ENCODE measurements at places on chromosomes 5 and 9.
A peak's percentile ranks its signal among the peaks of the same experiment; 100 is the strongest.

DNA sequence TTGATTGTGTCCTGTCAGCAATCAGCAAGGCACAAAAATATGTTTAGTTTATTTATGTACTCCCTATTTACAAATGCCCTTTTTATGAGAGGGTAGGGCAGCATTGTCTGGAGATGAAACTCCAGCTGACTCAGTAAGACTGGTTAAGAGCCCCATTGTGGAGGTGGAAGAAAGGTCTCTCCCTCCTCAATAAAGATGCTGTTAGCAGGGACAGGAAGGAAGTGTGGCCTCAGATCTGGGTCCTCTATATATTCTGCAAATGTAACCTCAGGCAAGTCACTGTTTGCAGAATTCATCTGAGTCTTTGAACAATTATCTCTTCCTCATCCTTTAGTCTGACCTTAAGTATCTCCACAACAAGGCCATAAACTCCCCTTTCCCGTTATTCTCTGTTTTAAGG, 48.3 kb upstream of the TRAF1 start:
- DNase-seq: no peak

- no peak for DNase-seq
These were observed 76.2 kb upstream of the COL5A1 start for GRCh38 chr9:134565316-134565915.

DNA sequence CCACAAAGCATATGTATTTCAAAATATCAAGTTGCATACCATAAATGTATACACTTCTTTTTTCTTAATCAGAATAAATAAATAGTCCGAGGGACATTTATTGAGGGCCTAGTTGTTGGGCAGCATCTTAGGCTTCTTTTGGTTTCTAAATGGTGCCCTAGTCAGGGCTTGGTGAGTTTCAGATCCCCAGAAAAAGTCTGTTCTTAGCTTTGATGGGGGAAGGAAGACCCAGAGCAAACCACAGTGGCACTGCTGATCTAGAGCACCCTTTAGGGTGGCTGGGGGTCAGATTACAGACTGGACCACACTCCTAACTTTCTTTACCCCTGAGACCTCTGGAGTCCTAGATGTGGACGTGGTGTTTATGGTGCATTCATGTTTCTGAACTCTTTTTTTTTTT, 97.8 kb downstream of the C9orf152 start:
- DNase-seq: no peak

DNA sequence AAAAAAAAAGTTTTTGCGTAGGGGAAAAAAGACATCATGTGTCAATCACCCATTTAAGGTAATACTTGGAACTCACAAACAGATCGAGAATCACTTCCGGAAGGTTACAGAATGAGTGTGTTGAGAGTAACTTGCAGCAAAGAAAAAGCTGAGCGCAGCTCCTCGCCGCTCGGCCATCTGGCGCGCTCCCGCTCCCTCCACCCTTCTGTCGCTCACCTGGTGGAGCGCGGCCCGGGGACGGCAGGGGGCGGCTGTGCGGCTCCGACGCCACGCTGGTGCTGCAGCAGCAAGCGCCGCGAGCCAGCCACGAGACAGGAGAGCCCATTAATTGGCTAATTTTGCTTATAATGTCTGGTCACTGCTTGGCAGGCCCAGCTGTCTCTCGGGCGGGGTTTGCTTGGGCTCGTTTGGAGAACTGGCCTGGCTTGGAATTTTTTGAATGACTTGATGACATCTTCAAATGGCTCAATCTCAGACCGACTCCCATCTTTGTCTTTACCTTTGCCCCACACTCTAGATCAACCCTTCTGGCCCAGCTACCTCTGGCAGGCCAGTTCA, 601.8 kb downstream of the CCDC171 start:
- DNase-seq: no peak

- no peak for DNase-seq
These were observed 640 bp downstream of the TRIM32 start for GRCh38 chr9:116687754-116688135.

DNA sequence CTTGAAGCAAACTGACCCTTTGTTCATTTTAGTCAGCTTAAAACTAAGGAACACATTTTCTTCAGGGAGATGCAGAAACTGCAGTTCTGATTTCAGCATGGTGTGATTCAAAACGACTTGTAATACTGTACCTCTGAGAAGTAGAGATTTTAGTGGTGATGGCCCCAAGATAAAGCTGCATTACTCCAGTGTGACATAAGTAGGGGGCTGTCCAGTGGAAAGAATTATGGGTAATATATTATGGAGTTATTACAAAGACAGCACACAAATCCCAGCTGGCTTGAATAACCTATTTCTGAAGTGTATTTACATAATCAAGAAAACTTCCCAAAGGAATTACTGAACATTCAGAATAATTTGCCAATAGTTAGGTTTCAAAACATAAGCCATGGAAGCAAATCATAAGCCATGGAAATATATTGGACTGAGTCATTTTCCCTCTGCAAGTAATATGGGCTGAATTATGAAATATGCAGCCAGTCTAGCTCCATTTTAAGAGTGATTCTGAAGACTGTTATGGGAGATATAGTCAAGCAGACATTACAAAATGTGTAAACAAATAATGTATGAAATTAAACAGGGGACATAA, 133.7 kb upstream of the FBXL17 start:
- DNase-seq: no peak

DNA sequence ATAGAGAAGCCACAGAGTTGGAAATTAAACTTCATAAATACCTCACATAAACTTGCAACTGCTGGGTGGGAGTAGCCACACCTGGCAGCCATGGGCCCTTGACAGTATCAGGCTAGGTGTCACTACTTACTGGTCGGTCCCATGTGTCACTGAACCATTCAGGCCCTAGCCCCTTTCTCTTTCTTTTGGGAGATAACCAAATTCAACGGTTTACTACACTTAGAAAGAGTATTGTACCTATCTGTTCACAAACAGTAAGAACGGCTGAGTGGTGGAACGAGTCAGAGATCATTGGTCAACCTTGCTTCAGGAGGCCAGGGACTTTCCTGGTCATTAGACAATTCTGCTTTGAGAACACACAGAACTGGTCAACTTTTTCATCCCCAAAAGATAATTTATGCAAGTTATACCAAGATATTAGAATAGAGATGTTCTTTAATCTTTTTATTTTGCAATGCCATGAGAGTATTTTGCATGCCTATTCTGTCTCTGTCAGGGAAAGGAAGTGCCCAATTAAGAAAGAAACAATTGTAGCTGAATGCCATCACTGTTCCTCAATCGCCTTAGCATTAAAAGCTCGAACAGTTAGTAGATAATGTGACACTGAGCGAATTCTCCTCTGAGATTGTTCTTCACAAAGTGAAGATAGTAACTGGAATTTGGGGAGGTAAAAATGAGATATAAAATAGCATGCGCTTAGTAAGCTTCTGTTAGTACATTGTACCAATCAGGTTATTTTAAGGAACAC, 50.9 kb downstream of the GOLPH3 start:
- no peak for DNase-seq

GRCh38 chr9:97561501-97561900, 60.0 kb downstream of the TMOD1 start:
- DNase-seq: no peak

- DNase-seq: peak; percentile 26
These were observed 41.0 kb upstream of the SLC36A1 start for GRCh38 chr5:151406322-151406947.

DNA sequence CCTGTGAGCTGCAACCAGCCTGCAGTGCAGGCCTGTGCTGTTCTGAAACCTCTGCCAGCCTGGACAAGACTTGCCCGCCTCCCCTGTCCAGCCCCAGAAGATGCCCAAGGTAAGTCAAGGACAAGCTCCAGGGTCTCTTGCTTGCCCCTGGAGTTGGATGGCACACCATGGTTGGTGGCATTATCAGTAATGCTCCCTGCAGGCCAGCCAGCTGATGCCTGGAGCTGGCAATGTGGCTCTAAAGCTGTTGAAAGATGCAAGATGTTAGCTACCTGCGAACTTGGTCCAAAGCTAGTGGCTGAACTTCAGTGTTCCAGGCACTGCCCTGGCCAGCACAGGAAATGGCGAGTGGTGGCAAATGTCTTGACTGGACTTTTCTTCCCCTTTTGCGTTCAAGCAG, 14.0 kb upstream of the LTC4S start:
- DNase-seq: no peak

DNA sequence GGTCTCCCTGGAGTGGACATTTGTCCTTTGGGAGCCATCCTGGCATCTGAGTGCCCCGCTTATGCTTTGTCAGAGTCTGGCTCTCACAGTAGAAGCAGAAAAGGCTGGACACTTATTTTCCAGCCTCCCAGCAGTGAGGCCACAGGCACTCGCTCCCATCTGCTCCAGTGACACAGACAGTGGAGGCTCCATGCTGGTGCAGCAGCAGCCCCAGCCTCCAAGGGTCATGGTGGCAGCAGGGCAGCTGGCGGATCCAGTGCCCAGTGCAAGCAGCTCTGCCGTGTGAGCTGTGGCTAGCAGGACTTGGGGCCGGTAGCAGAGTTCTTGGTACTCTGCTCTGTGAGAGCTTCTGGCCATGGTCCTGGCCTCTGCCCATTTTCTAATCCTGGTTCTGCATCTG, 157.3 kb upstream of the ALDH1B1 start:
- no peak for DNase-seq

GRCh38 chr5:131759704-131760103, 37.1 kb downstream of the FNIP1 start:
- DNase-seq: no peak

GRCh38 chr9:92770360-92770995, 5.8 kb upstream of the BICD2 start:
- DNase-seq: peak; percentile 58

DNA sequence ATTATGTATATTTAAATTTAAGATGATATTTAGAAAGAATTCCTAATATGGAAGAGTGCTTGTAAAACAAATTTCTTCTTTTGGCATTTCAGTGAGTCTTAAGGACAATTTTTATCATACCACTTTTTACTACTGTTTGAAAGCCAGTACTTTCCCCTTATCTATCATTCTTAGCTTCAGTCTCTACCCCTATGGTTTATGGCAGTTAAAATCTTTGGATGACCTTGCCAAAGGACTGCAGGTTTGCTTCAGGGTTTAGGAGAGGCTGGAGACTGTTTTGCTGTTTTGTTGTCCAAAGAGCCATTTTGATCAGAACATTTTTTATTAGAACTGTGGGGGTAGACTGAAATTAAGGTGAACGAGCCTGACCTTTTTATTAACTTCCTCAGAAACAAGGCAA, 30.8 kb downstream of the SLC38A9 start:
- no peak for DNase-seq

- no peak for DNase-seq
These were observed 3.2 kb downstream of the WHRN start for GRCh38 chr9:114501796-114502682.

GRCh38 chr5:169458221-169458620, 125.4 kb upstream of the SPDL1 start:
- DNase-seq: no peak

DNA sequence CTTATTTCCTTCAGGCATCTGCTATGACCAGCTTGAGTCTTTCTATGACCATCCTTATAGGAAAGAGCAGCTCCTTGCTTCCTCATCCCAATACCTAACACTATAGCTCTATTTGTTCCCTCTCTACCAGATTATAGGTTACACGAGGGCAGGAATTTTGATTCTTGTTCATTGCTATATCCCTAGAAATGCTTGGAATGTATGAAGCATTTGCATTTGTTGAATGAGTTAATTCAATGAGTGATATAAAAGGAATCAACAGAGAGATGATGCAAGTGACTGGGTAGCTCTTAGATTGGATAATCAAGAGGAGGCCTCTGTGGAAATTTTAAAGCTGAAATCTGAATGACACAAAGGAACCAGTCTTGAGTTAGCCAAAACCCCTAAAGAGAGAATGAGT, 13.9 kb downstream of the ZCCHC9 start:
- no peak for DNase-seq

DNA sequence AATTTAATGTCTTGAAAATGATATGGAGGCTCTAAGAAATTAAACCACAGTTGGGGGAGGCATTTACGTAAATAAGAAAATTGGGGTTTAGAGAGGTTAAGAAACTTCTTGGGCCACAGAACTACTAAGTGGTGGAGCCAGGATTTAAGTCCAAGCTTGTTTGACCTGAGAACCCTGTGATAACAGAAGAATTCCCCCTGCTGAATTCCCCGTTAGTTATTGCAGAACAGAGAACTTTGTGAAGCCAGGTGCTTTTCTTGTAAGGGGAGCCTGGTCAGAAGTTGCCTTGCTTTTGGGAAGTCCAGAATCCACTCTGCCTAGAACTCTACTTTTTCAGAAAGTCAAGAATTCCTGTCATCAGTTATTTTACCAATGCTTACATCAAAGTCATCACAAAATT, 309.3 kb upstream of the SEMA6A start:
- no peak for DNase-seq

DNA sequence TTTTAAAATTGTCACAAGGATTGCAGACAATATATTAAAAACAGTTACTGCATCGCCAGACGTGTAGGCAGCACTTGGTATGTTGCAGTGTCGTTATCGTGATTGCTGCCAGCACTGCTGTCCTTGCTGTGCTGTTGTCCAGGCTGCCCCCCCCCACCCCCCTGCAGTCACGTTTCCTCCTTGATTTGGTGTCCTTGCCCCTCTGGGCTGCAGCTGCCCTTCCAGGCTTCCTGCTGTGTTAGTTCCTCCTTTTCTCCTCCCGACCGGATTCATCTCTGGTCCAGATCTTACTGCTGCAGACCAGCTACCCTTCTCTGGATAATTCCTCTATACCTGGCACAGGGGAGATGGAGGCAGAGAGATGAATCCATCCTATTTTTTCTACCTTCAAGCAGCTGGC, 298.9 kb downstream of the TRIM32 start:
- DNase-seq: no peak

DNA sequence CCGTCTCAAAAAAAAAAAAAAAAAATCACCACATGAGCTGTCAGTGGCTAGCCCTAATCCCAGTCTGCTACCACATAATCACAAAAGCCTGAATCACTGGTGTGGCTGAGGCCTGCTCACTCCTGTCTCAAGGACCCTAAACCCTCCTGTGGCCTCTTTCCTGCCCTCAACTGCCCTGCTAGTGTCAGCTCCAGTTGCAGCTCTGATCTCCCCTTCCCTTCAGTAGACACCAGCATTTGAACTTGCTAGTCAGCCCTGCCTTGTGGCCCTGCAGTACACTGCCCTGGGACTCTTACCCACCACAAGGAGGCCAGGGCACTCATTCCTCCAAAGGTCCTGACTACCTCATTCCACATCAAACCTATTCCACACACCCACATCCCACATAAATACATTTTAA, 9.5 kb upstream of the P4HA2 start:
- peak; percentile 39 for DNase-seq

GRCh38 chr9:89376741-89377351, 58.5 kb downstream of the SECISBP2 start:
- DNase-seq: no peak

DNA sequence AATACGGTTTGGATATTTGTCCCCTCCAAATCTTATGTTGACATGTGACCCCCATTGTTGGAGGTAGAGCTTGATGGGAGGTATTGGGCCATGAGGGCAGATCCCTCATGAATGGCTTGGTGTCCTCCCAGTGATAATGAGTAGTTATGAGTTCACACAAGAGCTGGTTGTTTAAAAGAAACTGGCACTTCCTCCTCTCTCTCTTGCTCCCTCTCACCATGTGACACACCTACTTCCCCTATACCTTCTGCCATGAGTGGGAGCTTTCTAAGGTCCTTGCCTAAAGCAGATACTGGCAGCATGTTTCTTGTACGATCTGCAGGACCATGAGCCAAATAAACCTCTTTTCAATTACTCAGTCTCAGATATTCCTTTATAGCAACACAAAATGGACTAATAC, 132.0 kb downstream of the PIK3R1 start:
- DNase-seq: no peak

GRCh38 chr5:159435855-159436254, 105.6 kb upstream of the IL12B start:
- DNase-seq: no peak

GRCh38 chr9:92289708-92290390, 3.6 kb downstream of the IARS1 start:
- DNase-seq: peak; percentile 23

GRCh38 chr9:127905788-127906191, 6.4 kb upstream of the ST6GALNAC6 start:
- DNase-seq: peak; percentile 63

Data from NAMALWA (cell line).